Activated CD4-positive, alpha-beta T cell treated with anti-CD3 and anti-CD28 coated beads for 4 hours (primary cell): ENCODE measurements at places on chromosomes 6 and 20.

- DNase-seq: no peak
Measured at GRCh38 chr6:146770275-146770964, 171.6 kb downstream of the ADGB start.

- DNase-seq: no peak
Measured at GRCh38 chr20:46965477-46965876, 70.8 kb downstream of the EYA2 start.

GRCh38 chr20:31425797-31426196 is 14.6 kb upstream of the DEFB123 start:
- DNase-seq: no peak

DNA sequence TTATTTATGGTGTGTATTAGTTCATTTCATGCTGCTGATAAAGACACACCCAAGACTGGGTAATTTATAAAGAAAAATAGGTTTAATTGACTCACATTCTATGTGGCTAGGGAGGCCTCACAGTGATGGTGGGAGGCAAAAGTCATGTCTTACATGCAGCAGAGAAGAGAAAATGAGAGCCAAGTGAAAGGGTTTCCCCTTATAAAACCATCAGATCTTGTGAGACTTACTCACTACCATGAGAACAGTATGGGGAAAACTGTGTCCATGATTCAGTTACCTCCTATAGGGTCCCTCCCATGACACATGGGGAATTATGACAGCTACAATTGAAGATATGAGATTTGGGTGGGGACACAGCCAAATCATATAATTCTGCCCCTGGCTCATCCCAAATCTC is 150.0 kb upstream of the AHI1 start:
- DNase-seq: no peak
